ENCODE measurements at places on chromosomes 5 and 9.
A peak's percentile ranks its signal among the peaks of the same experiment; 100 is the strongest.

DNA sequence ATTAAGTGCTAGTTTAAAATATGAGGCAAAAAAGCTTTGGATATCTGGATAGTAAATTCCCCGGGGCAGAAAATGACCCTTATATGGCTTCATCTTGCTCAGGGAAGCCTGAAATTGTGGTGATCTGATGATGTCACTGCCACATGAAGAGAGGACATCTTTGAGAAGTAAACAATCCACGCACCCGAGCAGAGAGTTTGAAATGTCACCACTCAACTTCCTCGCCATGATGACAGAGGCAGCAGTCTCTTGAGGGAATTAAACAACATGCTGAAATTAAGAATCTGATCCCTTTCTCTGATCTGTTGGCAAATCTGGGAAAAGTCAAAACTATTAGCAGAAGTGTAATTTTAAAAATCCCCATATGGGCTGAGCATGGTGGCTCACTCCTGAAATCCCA, 110.0 kb downstream of the TLE1 start:
- no peak for DNase-seq

- DNase-seq, result no peak
These were observed 220.4 kb upstream of the IRX4 start for GRCh38 chr5:2102819-2103776.

DNA sequence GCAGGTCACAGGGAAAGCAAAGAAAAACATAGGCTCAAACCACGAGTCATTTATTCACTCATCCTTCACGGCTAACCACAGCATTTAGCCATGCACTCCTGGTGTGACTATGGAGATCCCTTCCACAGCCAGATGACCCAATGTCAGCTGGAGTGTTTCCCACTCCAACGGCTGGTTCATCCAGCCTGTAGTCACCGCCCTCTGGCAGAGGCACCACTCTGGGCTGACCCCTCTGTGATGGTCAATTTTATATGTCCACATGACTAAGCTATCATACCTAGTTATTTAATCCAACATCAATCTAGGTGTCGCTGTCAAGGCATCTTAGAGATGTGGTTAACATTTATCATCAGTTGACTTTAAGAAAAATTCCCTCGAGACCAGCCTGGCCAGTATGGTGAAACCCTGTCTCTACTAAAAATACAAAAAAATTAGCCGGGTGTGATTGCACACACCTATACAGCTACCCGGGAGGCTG, 9.5 kb upstream of the PHF19 start:
- DNase-seq, result peak; percentile 71

GRCh38 chr9:128246471-128246870, 29.3 kb downstream of the GOLGA2 start:
- DNase-seq, result no peak

DNA sequence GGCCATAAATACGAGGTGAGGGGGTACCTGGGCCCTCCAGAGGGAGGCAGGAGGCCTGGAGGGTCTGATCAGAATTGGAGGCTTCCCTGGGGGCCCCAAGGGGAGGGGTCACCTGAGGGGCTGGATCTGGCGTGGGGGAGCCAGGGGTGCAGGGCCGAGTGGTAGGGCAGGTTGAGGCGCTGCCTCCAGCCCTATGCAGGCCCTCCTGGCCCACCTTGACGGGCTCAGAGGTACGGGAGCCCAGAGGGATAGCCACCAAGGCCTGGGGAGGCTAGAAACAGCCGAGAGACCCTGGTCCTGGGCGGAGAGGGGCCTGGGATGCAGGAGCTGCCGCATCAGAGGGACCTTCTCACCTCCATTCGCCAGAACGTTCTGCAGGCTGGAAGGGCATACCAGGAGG, 24.3 kb downstream of the LHX3 start:
- no peak for DNase-seq

DNA sequence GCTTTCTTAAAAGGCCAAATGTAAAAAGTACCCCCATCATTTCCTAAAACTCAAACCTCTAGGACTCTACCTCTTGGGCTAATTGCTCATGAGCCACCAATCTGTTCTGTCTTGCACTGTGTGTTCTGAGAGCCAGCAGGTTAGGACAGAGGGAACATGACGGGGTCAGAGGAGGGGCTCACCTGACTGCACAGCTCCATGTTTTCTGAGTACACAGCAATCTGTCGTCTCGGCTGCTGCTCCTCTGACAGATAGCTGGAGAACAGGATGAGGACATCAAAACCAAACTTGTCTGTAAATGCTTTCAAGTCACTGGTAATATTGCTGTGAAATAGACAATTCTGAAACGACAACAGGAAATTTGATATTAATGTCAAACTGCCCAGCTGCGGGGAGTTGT, 50.9 kb upstream of the PCA3 start:
- DNase-seq, result no peak

DNA sequence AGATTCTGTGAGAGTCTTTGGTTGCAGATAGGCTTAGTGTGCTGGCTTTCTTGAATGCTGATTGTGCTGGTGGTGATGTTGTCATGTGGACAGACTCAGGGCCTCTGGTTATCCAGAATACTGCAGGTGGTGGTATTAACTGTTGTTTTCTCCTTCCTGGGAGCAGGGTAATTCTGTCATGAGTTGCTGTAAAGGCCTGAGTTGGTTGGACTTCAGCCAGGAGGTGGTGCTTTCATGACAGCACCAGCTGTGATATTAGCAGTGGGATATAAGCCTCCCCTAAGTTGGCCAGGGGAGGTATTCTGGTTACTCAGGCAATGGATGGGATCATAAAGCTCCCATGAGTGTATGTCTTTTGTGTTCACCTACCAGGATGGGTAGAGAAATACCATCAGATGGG, 16.4 kb upstream of the RNF180 start:
- no peak for DNase-seq

- no peak for DNase-seq
These were observed at the start of gene PCDHB9 for GRCh38 chr5:141186897-141187512. Gene PCDHB9, plus strand, starts transcription at chr5:141187161. Its CDS starts 158 bp downstream, at chr5:141187319.

DNA sequence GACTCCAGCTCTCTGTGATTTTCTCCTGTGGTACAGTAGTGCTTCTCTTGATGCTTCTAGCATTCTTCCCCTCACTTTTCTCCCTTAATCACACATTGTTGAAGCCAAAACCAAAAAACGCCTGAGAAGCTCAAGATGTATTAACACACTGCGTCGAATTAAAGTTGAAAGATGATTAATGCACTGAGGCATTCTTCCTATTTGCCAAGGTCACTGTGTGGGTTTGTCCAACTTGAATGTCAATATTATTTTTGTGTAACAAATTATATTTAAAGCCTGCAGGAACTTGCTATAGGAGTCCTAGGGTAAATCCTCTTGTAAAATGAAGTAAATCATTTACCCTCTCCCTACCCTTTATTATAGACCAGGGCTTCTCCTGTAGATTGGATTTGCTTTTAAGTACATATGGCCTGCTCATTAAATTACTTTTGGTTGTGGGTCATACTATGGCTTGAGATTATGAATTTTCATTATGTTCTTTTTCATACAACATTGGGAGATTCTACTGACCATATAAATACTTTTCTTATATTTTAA, 68.1 kb downstream of the GDA start:
- DNase-seq, result no peak

- no peak for DNase-seq
These were observed 6.0 kb upstream of the FAM163B start for GRCh38 chr9:133615186-133615585.

GRCh38 chr9:109331353-109331752, 10.5 kb upstream of the EPB41L4B start:
- peak; percentile 63 for DNase-seq

DNA sequence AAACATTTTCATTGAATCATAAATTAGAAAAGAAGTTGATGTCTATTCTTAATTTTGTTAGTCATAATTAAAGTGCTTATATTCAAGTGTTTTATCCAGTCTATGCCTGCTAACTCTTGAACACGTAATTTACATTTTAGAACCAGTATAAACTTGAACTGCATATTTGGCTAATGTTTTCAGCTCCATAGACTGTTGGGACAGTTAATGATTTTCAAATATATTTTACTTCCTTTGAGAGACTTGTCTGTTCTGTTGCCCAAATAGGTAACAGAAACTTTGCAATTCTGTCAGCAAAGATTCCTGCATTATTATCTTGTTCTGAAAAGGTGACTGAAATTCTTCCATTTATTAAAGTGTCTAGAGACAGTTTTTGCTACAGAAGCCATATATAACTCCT, 7.8 kb downstream of the ITGA2 start:
- no peak for DNase-seq

- no peak for DNase-seq
These were observed 101.9 kb downstream of the CD180 start for GRCh38 chr5:67094476-67095300.

DNA sequence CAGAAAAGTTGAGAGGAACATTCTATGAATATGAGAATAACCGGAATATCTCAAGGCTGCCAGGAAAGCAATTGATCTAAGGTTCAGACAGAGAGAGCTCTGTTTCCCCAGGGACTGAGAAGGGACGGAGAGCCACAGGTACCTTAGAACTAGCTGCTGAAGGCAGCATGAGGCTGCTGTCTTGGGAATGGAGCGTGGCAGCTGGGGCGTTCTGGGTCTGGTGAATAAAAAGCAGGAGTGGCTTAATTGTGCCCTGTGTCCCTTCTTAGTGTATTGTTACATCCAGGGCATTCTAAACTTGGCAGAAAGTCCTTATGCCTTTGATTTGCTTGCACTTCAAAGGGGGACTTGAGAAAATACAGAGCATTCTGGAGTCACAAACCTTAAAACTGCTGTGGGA, 434.5 kb downstream of the KDM4C start:
- DNase-seq, result no peak

DNA sequence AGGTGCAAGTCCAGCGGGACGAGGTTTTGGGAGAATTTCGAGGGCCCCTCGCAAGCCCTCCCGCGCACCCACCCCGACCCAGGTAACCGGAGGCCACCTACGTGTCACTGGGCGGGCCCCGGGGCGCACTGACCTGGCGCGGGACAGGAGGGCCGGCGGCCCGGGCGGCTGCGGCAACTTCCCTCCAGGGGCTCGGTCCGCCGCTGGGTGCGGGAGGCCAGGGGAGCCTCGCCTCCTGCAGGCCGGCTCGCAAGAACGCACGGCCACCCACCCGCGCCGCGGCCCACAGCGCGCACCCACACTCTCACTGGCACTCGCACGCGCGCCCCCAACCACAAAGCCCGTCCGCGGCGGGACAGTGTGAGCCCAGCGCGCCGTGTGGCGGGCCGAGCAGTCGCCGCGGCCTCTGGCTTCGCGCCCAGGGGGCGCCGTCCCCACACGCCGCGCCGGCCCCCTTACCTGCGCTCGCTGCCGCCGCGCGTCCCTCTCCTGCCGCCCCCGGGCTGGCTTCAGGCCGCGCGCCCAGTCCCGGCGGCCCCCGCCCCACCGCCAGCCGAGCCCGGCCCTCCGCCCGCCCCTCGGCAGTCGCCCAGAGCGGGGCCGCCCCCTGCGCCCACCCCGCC, 451 bp downstream of the LPAR1 start:
- peak; percentile 55 for DNase-seq

DNA sequence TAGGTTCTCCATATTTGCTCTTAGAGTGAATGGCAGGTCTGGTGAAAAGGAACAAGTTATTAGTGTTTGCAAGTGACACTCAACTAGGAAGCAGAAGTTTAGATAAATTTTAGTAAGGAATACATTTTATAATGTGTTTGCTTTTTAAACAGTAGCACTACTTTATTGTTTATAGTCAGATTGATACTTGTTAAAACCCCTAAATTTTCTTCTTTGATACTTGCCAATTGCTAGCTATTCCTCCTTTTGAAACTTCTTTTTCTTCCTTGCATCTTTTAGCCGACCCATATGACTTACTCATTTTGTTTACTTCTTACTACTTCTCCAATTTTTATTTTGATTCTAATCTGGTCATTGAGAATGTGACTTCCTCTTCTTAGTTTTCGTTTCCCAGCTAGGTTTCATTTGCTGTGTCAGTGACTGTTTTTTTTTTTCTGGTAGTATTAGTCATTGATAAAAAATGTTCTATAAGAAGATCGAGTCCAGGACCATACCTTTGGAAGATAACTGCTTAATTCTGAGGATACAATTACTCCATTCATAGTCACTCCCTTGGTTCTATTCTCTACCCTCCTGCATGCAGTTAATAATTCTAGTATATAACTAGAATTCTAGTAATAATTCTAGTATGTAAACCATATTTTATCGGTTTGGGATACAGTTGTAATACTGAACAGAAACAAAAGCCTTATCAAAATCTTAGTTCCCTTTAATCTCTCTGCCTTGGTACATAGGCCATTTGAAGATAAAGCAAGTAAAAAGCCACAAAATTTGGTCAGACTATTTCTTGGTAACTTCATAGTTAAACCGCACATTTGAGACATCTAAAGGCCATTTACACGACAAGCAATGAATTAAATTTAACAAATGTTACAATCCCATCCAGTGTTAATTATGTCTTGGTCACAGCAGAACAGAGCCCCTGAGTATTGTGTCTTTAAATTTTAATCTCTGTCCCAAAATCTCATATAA, 2.8 kb upstream of the RICTOR start:
- no peak for DNase-seq

DNA sequence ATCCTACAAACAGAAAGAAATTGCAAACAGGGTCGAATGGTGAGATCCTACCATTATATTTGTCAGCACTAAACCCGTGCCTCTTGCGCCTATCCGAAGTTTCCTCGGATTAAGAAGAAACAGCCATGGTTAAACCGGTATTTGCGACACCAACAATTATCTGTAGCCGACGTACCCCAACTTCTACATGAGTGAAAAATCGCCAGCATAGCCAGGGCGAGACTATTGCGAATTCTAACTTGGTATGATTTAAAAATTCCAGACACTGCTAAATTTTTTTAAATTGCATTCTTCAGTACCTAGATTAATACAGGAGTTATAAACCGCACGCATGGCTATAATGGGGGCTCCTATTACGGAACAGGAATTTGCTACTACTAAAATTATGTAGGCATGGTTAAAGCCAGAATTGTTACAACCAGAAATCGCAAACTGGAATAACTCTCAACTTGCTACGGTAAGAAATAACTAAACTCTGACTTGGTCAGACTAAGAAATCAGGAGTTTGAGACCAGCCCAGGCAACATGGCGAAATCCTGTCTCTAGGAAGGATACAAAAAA, 25.3 kb upstream of the ANXA2R start:
- no peak for DNase-seq

Measured in Right ventricle myocardium superior (tissue), 1 donor.